ENCODE measurements at places on chromosomes 11 and 22.

- no peaks in the 10 kb centered on the region for H3K36me3 ChIP-seq
- H3K4me1 ChIP-seq, result peaks cover 22% of the 10 kb centered on the region
- no peak overlapping the region for H3K4me3 ChIP-seq
- H3K27ac ChIP-seq, result no peak overlapping the region
- no peak for DNase-seq
Measured at GRCh38 chr11:96106645-96107044, 182.7 kb upstream of the MTMR2 start.

GRCh38 chr11:64331569-64332371 lies 8.2 kb upstream of the CCDC88B start:
- peaks cover 10% of the 10 kb centered on the region for H3K4me1 ChIP-seq
- H3K27ac ChIP-seq, result no peak overlapping the region
- no peaks in the 10 kb centered on the region for H3K27me3 ChIP-seq
- peak; percentile 84 for DNase-seq

- H3K4me1 ChIP-seq, result peaks cover 11% of the 10 kb centered on the region
- no peak for DNase-seq
- H3K27me3 ChIP-seq, result no peaks in the 10 kb centered on the region
- H3K4me3 ChIP-seq, result no peak overlapping the region
- no peaks in the 10 kb centered on the region for H3K36me3 ChIP-seq
Measured at GRCh38 chr11:72613977-72614376, 60.2 kb downstream of the PDE2A start.

DNA sequence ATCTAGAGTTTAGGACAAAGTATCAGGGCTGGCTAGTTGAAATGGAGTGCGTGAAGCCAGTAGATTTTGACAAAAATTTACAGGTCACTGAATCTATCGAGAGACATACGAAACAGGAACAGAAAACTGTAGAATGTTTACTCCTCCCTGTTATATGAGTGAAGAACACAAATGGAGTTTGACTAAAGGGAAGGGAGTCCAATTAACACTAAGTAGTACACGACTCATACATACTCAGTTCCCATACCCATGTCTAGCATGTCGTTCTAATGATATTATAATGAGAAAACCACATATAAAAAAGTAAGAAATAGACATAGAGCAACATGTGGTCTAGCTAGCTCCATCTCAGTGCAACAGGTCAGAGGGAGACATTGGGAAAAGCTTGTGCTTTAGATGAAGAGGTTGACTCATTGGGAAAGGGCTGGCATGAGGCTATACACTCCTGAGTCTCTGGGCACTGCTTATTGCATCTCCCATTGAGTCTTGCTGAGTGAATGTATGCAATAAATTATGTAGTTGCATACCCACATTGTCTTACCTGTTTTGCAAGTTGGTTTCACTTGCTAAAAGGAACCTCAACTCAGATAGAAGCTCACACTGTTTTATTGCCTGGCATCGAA lies 43.5 kb downstream of the CD44 start:
- H3K27me3 ChIP-seq, result no peaks in the 10 kb centered on the region
- no peaks in the 10 kb centered on the region for H3K4me1 ChIP-seq
- no peak overlapping the region for H3K27ac ChIP-seq
- no peak for DNase-seq

GRCh38 chr22:20435436-20436306 lies 2.0 kb downstream of the SCARF2 start:
- no peak for DNase-seq
- no peaks in the 10 kb centered on the region for H3K27me3 ChIP-seq
- peaks cover under 1% of the 10 kb centered on the region for H3K36me3 ChIP-seq
- H3K27ac ChIP-seq, result no peak overlapping the region

DNA sequence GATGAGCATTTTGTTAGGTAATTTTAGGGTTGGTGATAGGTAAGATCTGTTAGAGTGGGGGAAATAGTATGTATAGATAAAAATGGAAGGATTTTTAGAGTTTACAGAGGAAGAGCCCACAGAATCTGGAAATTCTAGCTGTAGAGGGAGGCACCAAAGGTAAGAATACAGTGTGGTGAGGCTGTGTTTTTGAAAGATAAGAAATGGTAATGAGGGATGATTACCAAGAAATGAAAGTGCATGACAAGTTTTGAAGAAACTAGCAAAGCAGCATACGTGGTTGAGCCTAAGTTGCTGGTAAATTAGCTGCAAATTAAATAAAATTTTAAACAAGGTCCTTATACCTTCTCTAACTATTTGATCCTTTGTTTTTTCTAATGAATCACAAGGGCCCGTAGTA lies 14.6 kb upstream of the RASSF10 start:
- no peaks in the 10 kb centered on the region for H3K4me1 ChIP-seq
- H3K27me3 ChIP-seq, result no peaks in the 10 kb centered on the region
- H3K27ac ChIP-seq, result no peak overlapping the region
- no peaks in the 10 kb centered on the region for H3K36me3 ChIP-seq
- no peak for DNase-seq

- no peaks in the 10 kb centered on the region for H3K4me1 ChIP-seq
- DNase-seq, result no peak
- no peaks in the 10 kb centered on the region for H3K27me3 ChIP-seq
- H3K36me3 ChIP-seq, result no peaks in the 10 kb centered on the region
- no peak overlapping the region for H3K27ac ChIP-seq
Measured at GRCh38 chr11:126174816-126175215, 36.6 kb downstream of the RPUSD4 start.

DNA sequence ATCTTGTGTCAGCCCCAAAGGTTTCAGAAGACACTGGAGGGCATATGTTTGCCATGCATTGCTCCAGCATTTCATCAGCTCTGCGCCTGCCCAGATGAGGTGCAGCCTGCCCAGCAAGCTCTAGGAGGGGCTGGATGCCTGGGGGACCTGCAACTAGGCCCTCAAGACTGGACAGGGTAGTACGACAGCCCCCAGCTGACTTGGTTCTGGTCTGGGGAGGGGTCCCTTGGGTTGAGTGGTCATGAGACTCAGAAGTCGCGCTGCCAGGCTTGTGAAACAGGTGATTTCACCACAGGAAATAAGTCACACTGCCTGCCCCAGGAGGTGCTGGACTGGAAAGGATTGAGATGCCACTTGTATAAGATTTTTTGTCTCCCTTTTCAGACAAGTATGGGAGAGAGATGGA lies 23.4 kb downstream of the TPBGL start:
- H3K4me1 ChIP-seq, result no peaks in the 10 kb centered on the region
- no peak overlapping the region for H3K27ac ChIP-seq
- peaks cover 21% of the 10 kb centered on the region for H3K36me3 ChIP-seq
- DNase-seq, result no peak
- no peaks in the 10 kb centered on the region for H3K27me3 ChIP-seq

GRCh38 chr22:45429424-45429823 lies 15.9 kb downstream of the RIBC2 start:
- no peaks in the 10 kb centered on the region for H3K4me1 ChIP-seq
- H3K4me3 ChIP-seq, result no peak overlapping the region
- H3K27ac ChIP-seq, result no peak overlapping the region
- no peaks in the 10 kb centered on the region for H3K27me3 ChIP-seq

GRCh38 chr11:114291842-114292680 lies 4.1 kb upstream of the NNMT start:
- no peaks in the 10 kb centered on the region for H3K27me3 ChIP-seq
- H3K4me3 ChIP-seq, result peak overlapping the region; percentile 31
- DNase-seq, result peak; percentile 59

DNA sequence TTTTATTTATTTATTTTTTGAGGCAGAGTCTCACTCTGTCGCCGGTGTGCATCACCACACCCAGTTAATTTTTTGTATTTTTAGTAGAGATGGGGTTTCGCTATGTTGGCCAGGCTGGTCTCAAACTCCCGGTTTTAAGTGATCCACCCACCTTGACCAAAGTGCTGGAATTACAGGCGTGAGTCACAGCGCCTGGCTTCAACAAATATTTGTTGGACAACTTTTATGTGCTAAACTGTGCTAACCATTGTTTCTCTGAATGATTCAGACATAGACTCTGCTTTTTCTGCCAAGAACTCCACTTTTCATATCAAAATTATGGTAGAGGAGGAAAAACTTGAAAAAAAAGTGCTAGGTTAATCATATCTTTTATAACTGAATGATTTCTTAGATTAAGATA lies 36.3 kb downstream of the MMP7 start:
- no peaks in the 10 kb centered on the region for H3K4me1 ChIP-seq
- H3K4me3 ChIP-seq, result no peak overlapping the region
- no peak for DNase-seq
- H3K27ac ChIP-seq, result no peak overlapping the region
- H3K27me3 ChIP-seq, result no peaks in the 10 kb centered on the region

DNA sequence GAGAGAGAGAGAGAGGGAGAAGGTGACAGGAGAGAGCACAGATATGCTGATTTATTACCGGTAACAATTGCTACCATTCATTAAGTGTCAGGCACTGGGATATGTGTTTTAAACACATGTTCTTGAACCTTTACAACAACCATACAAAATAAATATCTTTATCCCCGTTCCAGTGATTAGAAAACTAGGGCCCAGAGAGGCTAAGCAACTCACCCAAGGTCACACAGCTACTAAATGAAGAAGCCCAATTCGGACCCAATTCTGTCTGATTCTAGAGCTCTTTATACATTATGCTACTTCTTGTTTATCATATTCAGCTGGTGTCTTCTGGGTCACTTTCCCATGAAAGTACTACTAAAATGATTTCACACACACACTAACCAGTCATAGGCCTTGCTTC lies 154.0 kb upstream of the RAG2 start:
- no peak overlapping the region for H3K4me3 ChIP-seq
- H3K27ac ChIP-seq, result no peak overlapping the region
- no peaks in the 10 kb centered on the region for H3K27me3 ChIP-seq
- peaks cover 19% of the 10 kb centered on the region for H3K4me1 ChIP-seq

DNA sequence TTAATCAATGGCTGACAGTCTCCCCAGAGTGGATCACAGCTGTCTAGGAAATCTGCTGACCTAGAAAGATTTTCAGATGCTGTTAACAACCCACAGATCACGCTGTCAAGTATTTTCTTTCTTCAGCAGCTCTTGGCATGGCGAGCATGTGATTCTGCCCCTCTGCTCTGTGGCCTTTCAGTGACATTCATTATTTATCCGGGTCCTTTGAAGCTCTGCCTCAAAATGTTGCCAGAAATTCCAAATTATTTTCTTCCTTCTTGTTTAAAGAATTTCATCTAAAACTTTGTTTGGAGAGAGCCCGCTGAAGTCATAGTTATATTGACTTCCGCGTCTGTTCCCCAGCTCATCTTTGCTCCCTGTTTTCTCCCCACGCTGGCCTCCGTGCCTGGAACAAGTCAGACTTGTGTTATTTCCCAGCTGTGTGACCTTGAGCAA lies 134.1 kb downstream of the COMMD9 start:
- no peak overlapping the region for H3K4me3 ChIP-seq
- DNase-seq, result no peak
- no peaks in the 10 kb centered on the region for H3K36me3 ChIP-seq
- H3K27me3 ChIP-seq, result no peaks in the 10 kb centered on the region
- no peak overlapping the region for H3K27ac ChIP-seq

- H3K36me3 ChIP-seq, result no peaks in the 10 kb centered on the region
- H3K4me3 ChIP-seq, result peak overlapping the region; percentile 14
- peak overlapping the region; percentile 93 for H3K27ac ChIP-seq
- no peaks in the 10 kb centered on the region for H3K27me3 ChIP-seq
Measured at GRCh38 chr11:20303391-20303965, 60.0 kb upstream of the HTATIP2 start.

GRCh38 chr11:119505861-119506260 lies 82.9 kb upstream of the THY1 start:
- no peak overlapping the region for H3K4me3 ChIP-seq
- DNase-seq, result peak; percentile 59
- no peaks in the 10 kb centered on the region for H3K27me3 ChIP-seq
- H3K36me3 ChIP-seq, result no peaks in the 10 kb centered on the region

- H3K4me3 ChIP-seq, result no peak overlapping the region
- H3K27ac ChIP-seq, result no peak overlapping the region
- DNase-seq, result no peak
- no peaks in the 10 kb centered on the region for H3K36me3 ChIP-seq
Measured at GRCh38 chr11:35334385-35335090, 84.8 kb downstream of the SLC1A2 start.

GRCh38 chr22:36017651-36018091 lies 11.0 kb downstream of the RBFOX2 start:
- H3K4me1 ChIP-seq, result peaks cover 2% of the 10 kb centered on the region
- no peaks in the 10 kb centered on the region for H3K27me3 ChIP-seq
- DNase-seq, result no peak

GRCh38 chr22:28882545-28882877 lies 861 bp upstream of the ZNRF3 start:
- no peak for DNase-seq
- H3K27me3 ChIP-seq, result no peaks in the 10 kb centered on the region
- H3K27ac ChIP-seq, result peak overlapping the region; percentile 68
- H3K4me1 ChIP-seq, result peaks cover 8% of the 10 kb centered on the region

DNA sequence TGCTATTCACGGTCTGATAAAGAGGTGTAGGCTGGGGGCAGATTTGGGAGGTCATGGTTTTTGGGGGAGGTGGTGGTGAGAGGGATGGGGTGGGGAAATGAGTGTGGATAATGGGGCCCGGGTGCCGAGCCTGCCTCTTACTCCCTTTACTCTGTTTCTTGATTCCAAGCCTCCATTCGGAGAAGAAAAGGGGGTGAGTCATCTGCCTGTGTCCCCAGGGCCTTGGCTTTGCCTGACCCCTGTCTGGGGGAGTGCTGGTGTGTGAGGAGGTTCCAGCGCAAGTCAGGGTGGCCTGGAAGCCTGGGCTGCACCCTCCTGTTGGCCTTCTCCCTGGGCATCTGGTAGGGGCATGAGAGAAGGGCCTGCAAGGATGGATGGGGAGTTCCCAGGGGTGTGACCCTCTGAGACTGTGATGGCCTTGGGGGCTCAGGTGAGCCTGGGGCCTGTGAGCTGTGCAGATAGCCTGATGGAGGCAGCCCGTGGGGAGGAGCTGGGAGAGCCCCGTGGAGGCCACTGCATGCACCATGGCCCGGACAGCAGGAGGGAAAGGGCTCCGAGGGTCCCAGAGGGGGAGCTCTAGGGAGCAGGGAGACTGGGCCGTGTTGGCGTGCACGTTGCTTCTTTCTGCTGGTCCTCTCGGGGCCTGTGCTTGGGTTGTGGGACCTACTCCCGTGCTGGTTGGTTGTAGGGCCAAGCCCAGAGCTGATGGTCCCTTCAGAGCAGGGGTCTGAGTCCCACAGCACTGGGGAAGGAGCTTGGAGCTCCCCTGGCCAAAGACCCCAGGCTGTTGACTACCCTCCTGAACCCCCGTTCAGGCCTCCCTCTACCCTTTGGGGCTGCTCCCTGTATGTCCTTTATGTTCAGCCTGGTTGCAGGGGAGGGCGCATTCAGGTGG lies 26.3 kb upstream of the ACR start:
- H3K36me3 ChIP-seq, result no peaks in the 10 kb centered on the region
- H3K4me1 ChIP-seq, result no peaks in the 10 kb centered on the region
- peaks cover 26% of the 10 kb centered on the region for H3K27me3 ChIP-seq
- no peak overlapping the region for H3K4me3 ChIP-seq
